ENCODE measurements at places on chromosomes 11 and 22.

DNA sequence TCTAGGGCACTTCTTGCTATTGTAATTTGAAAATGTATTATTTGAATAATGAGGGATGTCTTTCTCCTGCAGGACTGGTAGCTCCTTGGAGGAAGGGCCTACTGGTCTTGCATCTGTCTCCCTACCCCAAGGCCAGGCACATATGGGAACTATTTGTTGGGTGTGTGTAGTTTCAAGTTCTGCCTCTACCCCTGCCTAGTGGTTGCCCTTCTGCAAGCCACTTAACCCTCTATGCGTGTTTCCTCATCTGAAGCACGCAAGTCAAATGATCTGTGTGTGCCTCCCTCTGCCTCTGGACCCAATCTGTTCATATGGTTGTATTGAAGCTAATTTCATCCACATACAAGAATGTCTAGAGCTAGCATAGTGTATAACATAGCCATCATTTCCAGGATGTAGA, 67.0 kb downstream of the WNT11 start:
- no peak for DNase-seq

GRCh38 chr11:13207665-13208594, 69.7 kb upstream of the BMAL1 start:
- no peak for DNase-seq

- no peak for DNase-seq
These were observed 127.2 kb upstream of the ALX4 start for GRCh38 chr11:44437122-44437521.

DNA sequence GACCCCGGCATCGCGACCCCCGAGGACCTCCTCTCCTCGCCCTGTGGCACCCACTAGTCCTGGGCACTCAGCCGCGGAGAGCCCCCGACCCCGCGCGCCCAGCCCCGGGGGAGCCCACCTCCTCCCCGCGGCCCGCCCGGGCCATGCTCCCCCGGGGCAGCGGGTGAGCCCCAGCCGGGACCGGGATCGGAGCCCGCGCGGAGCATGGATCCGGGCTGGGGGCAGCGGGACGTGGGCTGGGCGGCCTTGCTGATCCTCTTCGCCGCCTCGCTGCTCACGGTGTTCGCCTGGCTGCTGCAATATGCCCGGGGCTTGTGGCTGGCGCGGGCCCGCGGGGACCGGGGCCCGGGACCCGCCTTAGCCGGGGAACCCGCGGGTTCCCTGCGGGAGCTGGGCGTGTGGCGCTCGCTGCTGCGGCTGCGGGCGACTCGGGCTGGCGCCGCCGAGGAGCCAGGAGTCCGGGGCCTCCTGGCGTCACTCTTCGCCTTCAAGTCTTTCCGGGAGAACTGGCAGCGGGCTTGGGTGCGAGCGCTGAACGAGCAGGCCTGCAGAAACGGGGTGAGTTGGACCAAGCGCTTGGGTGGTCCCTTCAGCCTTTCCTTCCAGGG, 498 bp downstream of the C2CD2L start:
- DNase-seq = no peak

GRCh38 chr11:103798026-103798425, 238.4 kb upstream of the DDI1 start:
- DNase-seq = no peak

DNA sequence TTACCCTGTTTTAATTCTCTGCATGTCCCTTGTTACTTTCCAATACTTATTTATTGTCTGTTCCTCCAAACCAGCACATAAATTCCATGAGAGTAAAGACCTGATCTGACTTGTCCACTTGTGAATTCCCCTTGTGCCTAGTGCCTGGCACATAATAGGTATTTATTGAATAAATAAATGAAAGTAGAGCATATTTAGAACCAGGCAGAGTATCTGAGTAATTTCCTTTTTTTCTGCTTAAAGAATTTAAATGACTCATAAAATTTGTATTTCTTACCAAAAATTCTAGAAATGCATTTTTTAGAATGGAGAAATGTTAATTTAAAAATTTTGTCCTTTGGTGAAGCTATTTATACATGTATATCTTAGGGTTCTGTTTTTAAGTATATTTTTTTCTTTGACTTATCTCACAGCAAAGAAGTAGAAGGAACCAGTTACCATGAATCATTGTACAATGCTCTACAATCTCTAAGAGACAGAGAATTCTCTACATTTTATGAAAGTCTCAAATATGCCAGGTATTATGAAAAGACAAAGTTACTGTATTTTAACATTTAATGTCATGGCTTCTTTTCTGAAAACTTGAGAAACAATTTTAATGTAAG, 96.8 kb downstream of the ATM start:
- DNase-seq = no peak

- no peak for DNase-seq
These were observed 724.5 kb upstream of the RAG2 start for GRCh38 chr11:37322333-37323194.

- peak; percentile 65 for DNase-seq
These were observed 430.9 kb downstream of the BRD1 start for GRCh38 chr22:49396817-49397216.

GRCh38 chr22:48640890-48641841, 1186.5 kb downstream of the BRD1 start:
- no peak for DNase-seq

GRCh38 chr11:34999453-34999852, 83.0 kb downstream of the PDHX start:
- DNase-seq = no peak

DNA sequence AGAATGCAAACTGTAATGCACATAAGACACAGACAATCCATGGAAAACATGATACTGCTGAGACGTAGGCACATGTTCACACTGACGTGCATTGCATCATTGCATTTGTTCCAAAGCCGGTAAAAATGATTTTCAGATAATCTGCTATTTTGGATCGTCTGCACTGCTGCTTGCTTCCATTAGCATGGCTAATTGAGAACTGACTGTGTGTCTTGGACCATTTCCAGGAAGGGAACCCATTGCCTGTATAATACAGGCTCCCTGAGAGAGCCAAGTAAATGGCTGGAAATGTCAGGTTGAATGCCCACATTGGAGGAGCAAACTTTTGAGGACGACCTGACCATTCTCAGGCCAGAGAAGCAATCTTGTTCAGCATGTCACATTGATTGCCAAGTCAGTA, 304.8 kb downstream of the ST3GAL4 start:
- no peak for DNase-seq

DNA sequence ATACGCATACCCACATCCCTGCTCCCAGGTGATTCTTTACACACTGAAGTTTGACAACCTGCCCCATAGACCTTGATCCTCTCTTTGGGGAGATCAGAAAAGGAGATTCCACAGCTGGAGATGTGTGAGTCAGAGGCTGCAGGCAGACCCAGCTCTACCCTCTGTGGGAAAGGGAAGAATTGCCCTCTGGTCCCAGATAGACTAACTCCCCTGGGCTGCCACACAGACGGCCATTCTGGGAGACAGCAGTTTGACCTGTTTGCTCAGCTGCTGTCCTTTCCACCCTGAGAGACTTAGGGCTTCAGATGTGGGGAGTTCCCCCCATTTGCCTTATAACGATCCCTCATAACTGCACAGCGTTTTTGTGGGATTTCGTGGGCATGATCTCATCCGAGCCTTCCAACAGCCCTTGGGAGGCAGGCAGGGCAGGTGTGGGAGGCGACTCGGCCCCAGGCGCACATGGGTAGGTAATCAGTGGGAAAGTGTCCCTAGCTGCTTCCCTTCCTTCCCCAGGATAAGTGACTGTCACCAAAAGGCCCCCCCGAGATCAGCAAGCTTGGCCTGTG, 14.1 kb downstream of the FAM83F start:
- no peak for DNase-seq

Measured in mesenteric fat pad (tissue), 1 donor.